ENCODE measurements at places on chromosomes 7 and 10.

DNA sequence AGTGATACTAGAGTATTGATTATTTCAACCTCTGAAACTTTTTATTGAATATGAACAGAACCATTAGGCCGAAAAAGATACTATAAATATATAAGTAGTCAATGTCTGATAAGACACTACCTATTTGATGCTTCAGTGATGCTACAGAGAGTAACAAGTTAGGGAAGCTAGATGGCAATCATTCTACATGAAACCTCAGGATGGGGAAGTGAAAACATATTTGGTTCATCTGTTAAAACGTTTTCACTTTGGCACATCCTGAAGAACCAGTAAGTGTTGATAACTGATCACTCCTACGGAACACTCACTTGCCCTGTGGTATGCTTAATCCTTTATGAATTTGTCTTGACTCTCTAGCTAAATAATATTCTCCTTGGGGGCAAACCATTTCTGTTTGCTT is 1064.9 kb downstream of the NXPH1 start:
- DNase-seq: no peak

DNA sequence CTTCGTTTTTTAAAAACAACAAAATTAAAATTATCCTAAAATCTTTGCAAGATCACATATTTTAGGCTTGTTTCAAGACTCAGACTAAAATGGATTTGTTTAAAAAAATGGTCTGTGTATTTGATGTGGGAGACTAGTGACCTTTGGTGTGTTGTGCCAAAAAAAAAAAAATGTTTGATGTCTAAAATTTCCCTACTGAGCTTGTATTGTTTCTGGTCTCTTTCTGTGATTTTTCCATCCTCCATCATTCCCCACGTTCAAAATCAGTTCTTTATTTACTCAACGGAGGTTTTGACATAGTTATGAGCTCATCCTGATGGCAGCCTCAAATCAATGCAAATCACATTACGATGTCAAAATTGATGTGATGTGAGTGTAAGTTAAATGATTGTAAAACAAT is 326.2 kb downstream of the RNLS start:
- no peak for DNase-seq

DNA sequence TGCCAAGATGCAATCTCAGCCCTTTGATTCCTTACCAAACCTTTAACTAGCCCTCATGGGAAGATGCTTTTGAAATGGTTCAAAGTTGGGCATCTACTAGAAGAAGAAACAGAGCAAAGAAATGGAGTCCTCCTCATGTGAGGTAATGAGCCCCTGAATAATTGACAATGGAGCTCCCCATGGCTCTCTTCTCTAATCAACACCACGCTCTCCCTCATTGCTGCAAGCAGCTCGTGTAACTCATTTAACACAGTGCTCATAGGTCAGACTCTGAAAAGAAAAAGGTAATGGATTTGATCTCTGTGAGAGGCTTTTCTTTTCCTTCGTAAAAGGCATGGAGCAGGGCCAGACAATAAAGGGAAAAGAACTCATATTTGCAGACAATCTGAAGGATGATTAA is 312.8 kb downstream of the PHTF2 start:
- peak; percentile 78 for DNase-seq

- no peak for DNase-seq
Observed at GRCh38 chr7:67661-68395, 124.5 kb upstream of the FAM20C start.

DNA sequence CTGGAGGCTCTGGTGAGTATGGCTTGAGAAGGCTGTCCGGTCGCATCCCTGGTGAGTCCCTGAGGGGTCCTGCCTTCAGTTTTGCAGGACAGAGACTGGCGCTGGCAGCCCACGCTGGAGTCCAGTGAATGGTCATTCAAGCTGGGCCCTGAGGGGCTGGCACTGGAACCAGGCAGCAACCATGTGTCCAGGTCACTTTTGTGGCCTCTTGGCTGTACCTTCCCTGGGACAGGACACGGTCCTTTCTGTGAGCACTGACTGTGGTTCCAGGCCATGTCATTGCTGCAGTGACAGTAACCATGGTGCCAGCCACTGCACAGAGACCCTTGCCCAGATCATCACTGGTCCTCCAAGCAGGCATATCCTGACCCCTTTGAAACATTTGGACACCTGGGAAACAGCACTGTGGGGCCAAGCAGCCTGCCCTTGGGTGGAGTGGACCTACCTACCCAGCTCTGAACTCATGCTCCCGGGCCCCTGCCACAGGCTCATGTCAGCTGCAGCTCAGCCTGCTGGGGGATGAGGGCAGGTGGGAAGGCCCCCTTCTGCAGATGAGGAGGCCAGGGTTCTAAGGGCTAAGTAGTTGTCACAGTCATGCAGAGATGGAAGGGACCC is 72.1 kb downstream of the ADCY1 start:
- DNase-seq: no peak

GRCh38 chr10:131856441-131857094 is 44.2 kb upstream of the PPP2R2D start:
- no peak for DNase-seq

DNA sequence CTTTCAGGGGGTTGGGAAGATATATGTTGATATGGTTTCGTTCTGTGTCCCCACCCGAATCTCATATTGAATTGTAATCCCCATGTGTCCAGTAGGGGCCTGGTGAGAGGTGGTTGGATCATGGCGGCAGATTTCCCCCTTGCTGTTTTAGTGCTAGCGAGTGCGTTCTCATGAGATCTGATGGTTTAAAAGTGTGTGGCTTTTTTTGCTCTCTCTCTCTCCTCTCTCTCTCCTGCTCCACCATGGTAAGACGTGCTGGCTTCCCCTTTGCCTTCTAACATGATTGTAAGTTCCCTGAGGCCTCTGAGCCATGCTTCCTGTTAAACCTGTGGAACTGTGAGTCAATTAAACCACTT is 68.4 kb upstream of the PDZD8 start:
- DNase-seq: no peak

DNA sequence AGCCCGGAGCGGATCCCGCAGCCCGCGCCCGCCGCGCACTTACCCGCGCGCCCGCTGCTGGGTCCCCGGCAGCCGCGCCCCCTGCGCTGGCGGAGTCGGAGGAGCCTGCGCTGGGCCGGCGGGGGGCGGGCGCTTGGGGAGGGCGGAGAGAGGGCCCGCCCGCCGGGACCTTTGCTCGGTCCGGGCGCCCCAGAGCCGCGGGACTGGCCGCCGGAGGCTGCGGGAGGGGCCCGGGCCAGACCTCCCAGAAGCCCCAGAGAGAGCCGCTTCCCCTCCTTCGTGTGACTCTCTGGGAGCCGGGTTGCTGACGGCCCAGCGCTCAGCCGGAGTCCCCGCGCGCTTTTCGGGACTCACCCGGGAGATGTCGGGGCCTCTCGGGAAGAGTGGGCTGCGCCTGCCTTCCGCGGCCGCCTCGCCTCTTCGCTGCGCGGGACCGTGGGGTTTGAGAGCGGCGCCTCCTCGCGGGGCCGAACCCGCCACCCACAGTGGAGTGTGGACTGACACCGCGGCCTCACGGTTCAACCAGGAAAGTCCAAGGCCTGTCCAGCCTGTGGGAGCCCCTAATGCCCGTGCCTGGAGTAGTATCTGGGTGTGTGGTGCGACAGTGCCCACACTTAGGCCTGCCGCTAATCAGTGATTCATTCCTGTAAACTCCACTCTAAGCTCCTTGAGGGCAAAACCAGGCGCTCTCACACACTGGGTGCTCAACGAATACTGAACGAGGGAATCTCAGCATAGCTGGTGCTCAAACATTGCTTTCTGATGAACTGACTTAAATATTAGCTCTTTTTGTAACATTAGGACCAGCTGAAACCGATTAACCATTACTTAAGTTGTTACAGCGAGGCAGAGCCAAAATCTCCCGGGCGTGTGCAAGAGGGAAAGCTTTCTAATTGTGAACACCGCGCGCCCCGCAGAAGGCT is at the start of gene GSDME:
GSDME (minus strand) TSS at position 112 of the 923 bp plus-strand sequence. CDS start 7,690 bp downstream, outside the sequence.
- DNase-seq: no peak

- peak; percentile 81 for DNase-seq
Observed at GRCh38 chr7:103735377-103735776, 254.1 kb downstream of the RELN start.

GRCh38 chr7:24472093-24472492 is 101.2 kb upstream of the PALS2 start:
- no peak for DNase-seq

GRCh38 chr7:132255115-132255797 is 321.0 kb downstream of the PLXNA4 start:
- DNase-seq: no peak

GRCh38 chr10:95814011-95814727 is 58.2 kb downstream of the ENTPD1 start:
- no peak for DNase-seq

DNA sequence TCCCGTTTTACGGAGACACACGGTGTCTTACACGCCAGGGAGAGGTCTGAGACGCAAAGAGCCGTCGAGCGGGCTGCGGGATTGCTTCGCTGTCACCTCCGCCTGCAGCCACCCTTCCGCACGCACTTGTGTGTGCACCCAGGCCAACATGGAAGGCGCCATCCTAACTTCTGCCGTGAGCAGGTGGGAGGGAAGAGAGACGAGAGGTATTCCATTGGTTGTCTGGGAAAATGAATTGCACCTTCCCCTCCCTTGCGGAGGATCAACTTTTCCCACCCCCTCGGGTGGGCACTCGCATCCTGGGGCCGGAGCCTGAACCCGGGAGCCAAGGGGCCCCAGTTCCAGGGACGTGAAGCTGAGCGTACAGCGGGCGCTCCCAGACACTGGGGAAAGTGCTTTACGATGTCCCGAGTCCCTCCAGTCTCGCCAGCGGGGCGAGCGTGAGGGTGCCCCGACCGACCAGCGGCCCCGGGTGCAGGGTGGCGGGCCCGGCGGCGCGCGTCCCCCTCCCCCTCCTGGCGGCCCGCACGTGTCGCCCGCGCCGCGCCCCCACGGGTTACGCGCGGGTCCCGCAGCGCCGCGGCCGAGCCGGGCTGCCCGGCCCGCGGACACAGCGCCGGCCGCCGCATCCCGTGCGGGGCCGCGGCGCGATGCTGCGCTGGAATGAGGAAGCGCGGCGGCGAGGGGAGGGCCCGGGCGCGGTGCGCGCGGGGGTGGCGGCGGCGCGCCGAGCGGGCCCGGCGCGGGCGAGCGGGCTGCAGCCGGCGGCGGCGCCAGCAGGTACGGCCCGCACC is 984 bp upstream of the IKZF1 start:
- no peak for DNase-seq

- DNase-seq: no peak
Observed at GRCh38 chr7:87993269-87993668, 59.2 kb downstream of the ADAM22 start.

- DNase-seq: no peak
Observed at GRCh38 chr7:14596421-14596820, 306.1 kb downstream of the DGKB start.

GRCh38 chr10:88385601-88386203 is 197.4 kb downstream of the RNLS start:
- no peak for DNase-seq

- no peak for DNase-seq
Observed at GRCh38 chr10:80648106-80648505, 110.4 kb downstream of the SH2D4B start.

GRCh38 chr7:32059289-32060011 is 10.8 kb downstream of the PDE1C start:
- DNase-seq: no peak

DNA sequence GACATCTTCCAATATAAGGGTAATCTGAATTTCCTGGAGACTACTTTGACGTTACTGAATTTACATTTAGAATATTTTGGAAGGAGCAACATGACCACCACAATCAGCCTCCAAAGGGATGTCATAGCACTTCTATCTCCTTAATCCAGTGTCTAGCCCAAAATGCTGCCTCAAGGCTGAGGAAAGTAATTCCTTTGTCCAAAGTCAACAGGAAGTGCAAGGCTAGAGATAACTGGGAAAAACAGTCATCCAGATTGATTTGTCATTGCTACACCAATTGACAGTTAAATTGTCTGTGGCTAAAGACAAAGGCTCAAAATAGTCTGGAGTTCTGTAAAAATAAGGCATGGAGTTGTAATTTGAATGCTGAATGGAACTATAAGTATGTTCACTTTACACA is 3.9 kb upstream of the TFPI2 start:
- DNase-seq: no peak

- DNase-seq: no peak
Observed at GRCh38 chr10:103645141-103646054, 151.9 kb downstream of the NEURL1 start.

DNA sequence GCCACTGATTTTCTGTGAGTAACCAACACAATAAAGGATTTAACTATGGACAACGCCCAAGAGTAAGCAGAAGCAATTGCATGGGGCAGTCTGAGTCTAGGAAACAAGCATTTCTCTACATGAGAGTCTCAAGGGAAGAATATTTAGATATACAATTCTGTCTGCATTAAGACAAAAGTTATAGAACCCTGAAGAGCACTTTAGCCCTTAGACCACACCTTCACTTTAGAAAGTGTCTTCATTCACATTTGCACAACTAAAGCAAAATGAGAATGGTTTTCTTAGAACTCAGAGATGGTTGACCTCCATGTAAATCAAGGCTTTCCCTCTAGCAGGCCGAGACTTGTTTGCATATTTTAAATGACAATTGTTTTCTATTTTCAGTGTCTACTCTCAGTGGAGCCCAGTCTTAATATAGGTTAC is 25.5 kb upstream of the TRIM24 start:
- DNase-seq: no peak

- DNase-seq: no peak
Observed at GRCh38 chr10:70370766-70371165, 11.7 kb downstream of the LRRC20 start.

DNA sequence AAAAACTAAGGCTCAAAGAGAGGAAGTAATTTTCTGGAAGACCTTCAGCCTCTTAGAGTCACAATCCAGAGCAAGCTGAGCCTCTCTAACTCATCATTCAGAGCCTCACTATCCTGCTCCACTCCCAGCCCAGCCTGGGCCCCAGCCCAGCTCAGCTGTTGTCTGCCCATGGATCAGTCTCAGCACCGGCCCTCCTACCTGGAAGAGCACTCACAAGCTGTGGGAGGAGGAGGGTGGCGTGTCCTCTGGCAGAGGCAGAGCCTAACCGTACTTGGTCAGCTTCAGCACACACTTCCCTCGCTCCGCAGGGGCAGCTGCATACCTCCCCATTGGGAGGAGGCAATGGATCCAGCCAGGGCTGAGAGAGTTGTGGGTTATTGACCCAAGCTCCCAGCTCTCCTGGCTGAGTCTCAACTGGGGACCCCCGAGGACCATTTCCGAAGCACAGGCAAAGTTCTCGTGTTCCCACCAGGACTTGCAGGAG is 66.7 kb upstream of the GPR26 start:
- DNase-seq: no peak

GRCh38 chr7:80923211-80923612 is 4.4 kb upstream of the SEMA3C start:
- peak; percentile 71 for DNase-seq

GRCh38 chr7:92768501-92769393 is 67.6 kb downstream of the CDK6 start:
- DNase-seq: no peak
